G401 (cell line): ENCODE measurements at places on chromosomes 4 and X.

DNA sequence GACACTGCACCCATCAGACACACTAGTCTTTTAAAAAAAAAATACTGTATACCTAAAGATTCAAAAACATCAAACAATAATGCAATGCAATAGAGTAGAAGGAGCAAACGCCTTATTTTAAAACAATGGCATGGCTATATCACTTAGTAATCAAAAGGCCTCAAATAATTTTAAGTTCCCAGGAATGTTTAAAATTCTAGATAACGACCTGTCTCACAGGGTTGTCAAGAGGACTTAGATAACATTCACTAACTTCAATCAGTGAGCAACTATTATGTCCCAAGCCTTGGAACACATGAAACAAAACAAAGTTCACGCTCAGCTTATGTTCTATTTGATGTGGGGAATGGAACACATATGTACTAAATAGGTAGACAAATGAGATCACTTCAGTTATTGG, 106.5 kb downstream of the FRYL start:
- DNase-seq, result no peak

DNA sequence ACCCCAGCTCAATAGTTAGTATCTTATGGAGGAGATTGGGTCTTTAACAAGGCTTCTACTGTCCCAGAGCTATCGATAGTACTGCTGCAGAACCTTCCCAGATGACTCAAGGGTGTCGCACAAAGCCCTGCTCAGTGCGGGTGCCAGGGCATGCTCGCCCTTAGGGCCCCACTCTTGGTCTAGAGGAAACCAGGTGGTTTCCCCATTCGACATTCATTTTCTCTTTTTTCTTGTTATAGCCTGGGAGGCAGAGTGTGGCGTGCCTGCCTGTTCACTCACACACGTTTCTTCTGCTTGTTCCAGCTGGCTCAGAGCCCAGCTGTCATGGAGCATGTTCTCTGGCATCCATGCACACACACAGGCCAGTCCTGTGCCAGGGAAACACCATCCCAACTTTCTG, 144.5 kb downstream of the SMIM20 start:
- peak; percentile 23 for DNase-seq

DNA sequence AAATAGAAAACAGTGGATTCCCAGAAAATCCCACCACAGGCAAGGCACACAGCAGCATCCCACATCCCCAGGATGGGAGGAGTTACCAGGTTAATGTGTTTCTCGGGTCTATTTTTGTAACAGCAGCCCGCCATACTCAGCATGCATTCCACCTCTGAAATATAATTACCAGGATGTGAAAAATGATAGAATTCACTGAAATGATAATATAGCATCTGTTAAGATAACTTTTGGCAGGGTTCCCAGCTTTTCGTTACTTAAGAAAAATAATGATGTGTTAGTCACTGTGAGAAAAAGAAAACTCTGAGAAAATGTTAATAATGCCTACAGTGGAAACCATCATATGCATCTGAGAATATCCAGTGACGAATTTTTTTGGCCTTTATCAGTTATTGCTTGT, 87.1 kb downstream of the VCX2 start:
- no peak for DNase-seq

DNA sequence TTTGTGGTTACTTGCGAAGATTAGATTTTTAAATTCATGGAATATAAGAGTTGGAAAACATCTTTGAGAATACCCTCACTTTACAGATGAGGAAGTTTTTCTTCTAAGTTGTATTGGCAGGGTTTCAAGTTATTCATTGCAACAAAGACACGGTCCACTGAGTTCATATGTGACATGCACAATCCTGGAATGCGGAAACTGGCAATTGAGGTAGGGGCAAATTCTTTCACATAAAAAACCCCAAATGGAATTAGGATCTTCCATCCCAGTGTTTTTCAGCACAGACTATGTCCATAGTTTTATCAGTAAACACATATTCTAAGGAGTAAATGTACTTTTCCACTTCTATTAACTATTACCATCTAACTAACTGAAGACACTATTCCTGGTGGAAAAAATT, 81.8 kb upstream of the NAP1L5 start:
- DNase-seq, result no peak

- no peak for DNase-seq
Observed at GRCh38 chrX:149262086-149262485, 243.0 kb downstream of the IDS start.

DNA sequence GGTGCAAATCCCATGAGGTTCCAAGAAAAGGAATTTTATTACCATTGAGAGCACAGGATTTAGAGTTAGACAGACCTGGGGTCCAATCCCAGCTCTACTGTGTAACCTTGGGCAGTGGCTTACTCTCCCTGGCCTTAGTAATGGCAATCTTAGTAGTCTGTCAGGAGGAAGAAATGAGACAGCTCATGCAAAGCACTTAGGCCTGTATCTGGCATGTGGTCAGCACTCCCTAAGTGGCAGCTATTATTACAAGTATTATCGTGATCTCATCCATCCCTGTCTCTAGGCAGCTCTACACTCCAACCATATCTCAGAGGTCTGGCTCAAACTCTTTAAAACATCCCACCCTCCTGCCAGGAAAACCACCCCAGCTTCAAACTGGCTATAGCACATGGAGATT, 129.6 kb upstream of the NALF2 start:
- DNase-seq, result no peak

DNA sequence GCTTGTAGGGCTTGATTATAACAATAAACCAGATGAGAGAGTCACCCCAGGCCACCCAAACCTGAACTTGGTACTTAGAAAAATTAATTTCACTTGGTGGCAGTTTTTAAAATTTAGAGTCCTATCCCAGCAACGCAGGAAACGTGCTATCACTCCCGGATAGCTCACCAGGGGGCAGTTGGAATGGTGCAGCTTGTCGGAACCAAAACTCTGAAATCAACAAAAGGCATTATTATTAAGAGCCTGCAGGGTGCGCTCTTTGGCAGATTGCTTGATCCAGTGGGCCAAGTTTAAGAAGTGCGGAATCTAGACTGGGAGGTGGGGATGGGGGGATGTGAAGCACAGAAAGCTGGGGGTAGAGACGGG, 2.4 kb downstream of the FRAS1 start:
- DNase-seq, result no peak

DNA sequence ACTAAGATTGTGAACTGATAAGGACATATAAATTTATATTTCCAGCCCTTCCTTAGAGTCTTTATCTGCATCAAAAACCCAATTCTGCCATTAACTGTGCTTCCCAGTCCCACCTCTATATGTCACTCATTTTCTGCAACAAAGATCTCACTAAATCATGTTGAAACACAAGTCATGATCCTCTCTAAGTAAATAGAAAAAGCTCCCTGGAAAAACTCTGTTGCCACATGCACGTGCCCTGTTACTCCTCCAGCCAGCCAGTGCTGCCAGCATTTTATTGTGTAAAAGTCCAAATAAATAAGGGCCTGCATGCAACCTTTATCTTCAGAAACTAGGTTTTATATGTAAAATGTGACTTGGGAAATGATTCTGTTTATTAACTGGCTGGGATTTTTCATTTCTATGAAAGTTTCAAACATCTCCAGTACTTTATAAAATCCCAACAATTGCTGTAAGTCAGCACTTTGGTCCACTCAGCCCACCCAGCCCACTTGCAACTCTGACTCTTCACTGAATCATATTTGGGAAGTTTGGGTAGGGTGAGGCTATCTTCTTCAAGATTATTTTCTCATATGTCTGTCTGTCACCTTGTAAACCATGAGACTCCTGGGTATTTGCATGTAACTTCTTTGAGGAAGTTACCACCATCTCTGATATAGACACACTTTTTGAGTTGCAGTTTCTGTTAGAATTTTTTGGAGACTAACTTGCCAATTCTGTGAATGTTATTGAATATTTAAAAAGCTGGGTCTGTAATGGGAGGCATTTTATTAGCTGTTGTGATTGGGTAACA, 40.0 kb upstream of the SMARCA5 start:
- DNase-seq, result no peak

DNA sequence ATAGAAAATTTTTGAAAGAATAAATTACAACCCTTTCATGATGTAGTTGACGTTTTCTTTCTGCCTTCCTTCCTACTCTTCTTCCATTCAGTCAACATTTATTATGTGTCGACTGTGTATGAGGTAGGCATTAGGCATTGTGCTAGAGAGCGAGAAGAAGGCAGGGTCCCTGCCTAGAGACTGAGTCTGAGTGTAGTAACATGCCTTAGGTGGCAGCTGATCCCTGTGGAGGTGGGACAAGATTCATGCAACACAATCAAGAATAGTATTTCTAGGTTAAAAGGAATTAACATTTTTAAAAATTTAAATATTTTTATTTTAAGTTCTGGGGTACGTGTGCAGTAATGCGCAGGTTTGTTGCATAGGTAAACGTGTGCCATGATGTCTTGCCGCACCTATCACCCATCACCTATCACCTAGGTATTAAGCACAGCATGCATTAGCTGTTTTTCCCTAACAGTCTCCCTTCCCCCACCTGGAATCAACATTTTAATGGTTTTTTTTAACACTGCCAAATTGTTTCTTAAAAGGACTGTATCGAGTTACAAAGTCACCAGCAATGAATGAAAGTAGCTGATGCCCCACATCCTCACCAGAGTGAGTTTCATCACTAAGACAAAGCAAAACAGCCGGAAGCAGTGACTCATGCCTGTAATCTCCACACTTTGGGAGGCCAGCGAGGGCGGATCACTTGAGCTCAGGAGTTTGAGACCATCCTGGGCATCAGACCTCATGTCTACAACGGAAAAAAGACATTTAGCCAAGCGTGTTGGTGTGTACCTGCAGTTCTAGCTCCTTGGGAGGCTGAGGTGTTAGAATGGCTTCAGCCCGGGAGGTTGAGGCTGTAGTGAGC, 84.0 kb downstream of the WWC2 start:
- DNase-seq, result no peak

- no peak for DNase-seq
Observed at GRCh38 chr4:26179316-26179760, 141.5 kb upstream of the RBPJ start.

DNA sequence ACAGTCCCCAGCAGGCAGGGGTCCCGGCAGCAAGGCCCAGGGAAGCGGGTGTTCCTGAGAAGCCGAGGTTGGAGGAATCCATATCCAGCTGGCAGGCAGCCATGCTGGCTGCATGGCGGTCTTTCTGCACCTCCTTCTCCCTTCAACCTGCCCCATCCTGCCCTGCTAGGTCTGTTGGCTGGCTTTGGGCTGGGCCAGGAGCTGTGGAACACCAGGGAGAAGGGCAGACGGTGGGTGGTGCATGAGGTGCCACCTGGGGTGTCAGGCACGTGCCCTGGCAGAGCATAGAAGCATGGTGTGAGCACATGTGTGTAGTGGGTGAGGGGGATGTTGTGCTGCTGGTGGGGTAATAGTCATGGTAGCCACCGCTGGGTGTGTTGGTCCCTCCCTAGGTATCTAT, 150.1 kb downstream of the PJA1 start:
- no peak for DNase-seq

GRCh38 chrX:79161655-79162054, 17.2 kb downstream of the GPR174 start:
- no peak for DNase-seq

DNA sequence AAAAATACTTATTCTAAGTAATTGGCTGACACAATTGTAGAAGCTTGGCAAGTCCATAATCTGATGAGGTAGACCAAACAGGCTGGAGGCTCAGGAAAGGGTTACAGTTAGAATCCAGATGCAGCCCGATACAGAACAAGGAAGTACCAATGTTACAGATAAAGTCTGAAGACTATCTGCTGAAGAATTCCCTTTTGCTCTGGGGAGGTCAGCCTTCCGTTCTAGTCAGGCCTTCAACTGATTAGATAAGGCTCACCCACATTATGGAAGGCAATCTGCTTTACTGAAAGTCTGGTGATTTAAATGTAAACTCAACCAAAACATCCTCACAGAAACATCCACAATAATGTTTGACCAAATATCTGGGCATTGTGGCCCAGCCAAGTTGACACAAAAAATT, 7.4 kb upstream of the DYNLT3 start:
- no peak for DNase-seq

DNA sequence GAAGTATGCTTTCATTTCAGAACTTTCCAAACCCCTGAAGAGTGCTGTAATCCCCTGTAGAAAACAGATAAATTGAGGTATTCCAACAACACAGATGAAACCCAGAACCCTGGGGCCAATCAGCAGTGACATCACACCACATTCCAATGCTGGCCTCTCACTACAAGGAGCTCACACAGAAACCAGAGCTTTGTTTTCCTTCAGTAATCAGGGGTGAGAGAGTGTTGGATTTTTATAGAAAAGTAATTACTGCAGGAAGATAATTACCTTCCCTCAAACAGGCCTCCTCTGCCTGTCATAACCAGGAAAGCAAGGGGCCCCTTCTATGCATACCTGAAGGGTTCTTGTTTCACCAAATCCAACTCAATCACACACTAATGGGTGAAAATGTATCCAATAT, 246.2 kb downstream of the SCFD2 start:
- DNase-seq, result no peak

DNA sequence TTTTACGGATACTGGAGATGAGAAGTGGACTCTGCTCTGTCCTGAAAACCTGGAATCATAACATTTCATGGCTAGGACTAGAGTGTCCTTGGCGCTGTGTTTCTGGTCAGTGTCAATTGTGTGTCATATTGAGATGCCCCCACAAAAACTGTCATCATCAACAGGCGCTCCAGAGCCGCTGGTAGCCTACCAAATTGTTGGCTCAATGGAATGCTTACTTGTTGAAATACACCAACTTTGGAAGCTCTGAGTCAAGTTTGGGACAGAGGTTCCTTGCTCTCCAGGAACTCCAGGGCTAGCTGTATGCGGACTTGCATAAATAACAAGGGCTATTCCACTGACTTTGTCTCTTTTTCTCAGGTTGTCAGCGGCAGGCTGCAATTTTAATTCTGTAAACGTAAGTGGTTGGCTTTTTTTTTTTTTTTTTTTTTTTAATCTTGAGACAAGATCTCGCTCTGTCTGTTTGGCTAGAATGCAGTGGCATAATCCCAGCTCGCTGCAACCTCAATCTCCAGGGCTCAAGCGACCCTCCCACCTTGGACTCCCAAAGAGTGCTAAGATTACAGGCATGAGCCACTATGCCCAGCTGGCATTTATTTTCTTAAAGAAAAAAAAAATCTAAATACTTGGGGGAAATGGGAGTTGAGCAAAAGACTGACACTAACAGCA, 871 bp upstream of the HPGD start:
- no peak for DNase-seq

- no peak for DNase-seq
Observed at GRCh38 chr4:102725229-102725628, 35.5 kb downstream of the MANBA start.

DNA sequence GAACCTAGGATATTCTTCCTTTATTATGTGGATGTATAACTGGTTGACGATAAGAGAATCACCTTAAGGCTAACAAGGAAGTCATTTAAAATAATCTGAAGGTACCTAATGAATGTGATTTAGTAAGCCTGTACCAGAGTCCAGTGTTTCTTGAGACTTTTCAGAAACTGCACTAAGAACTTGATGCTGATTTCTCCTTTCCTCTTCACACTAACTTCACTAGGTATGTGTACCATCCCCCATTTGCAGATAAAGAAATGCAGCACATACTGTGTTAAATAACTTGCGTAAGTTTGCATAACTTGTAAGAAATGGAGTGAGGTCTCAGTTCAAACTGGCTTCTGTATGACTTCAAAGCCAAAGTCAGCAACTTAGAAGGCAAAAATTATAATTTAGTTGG, 63.3 kb downstream of the ELOVL6 start:
- DNase-seq, result no peak

GRCh38 chr4:42320822-42321388, 76.4 kb upstream of the SHISA3 start:
- DNase-seq, result no peak

- no peak for DNase-seq
Observed at GRCh38 chrX:26915064-26915463, 548.1 kb downstream of the PPP4R3C start.

- DNase-seq, result no peak
Observed at GRCh38 chr4:168744021-168744420, 247.2 kb downstream of the PALLD start.

- DNase-seq, result no peak
Observed at GRCh38 chrX:41144873-41145272, 59.6 kb downstream of the USP9X start.
